ENCODE measurements at places on chromosomes 7 and 10. TPM values are rescaled to one million over a fixed set of nuclear protein-coding genes. Genes with fewer than 3 reads are reported as not detected.

DNA sequence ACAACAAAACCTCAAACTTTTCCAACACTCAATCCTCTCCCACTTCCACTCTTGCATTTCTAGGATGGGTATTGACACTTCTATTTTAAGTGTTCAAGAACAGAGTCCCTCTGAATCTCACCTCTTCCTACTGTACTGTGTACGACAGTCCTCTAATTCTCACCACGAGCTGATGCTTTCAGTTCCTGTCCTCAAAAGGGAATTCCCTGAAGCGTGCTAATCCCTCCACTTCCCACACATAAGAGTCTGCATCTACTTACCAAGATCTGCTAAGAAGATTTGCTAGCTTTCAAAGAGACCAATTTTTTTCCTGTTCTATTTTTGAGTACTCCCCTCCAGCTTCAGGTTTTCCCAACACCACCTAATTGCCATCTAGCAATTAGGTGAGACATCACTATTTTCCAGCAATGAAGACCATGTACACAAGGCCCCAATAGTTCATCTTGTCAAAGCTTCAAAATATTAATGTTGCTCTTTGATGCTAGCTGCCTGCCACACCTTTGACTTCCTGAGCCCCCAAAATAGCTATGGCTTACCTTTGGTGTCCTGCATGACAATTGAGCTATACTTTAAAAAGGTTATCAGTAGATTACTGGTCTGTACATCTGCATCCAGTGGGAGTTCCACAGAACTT is 54.4 kb downstream of the ARMH3 start:
- peaks cover 31% of the 10 kb centered on the region for H3K36me3 ChIP-seq
- H3K27ac ChIP-seq, result peak overlapping the region; percentile 48
- H3K4me3 ChIP-seq, result no peak overlapping the region
- H3K27me3 ChIP-seq, result no peaks in the 10 kb centered on the region
- no peak for DNase-seq
- peaks cover 17% of the 10 kb centered on the region for H3K4me1 ChIP-seq

- no peak for DNase-seq
- no peaks in the 10 kb centered on the region for H3K4me1 ChIP-seq
- H3K36me3 ChIP-seq, result no peaks in the 10 kb centered on the region
Observed at GRCh38 chr7:101617451-101618206, 11.5 kb downstream of the MYL10 start.

GRCh38 chr10:21811245-21811585 is 192.3 kb downstream of the DNAJC1 start:
- no peaks in the 10 kb centered on the region for H3K27me3 ChIP-seq
- no peak overlapping the region for H3K27ac ChIP-seq
- H3K4me1 ChIP-seq, result no peaks in the 10 kb centered on the region
- H3K36me3 ChIP-seq, result no peaks in the 10 kb centered on the region

Gene HOXA7
- not detected for total RNA-seq

Gene COL26A1
- total RNA-seq, result 0.11 TPM

Gene KIAA1549
- 1.3 TPM for total RNA-seq

Gene TEX47
- total RNA-seq, result not detected
